ENCODE measurements at places on chromosomes 2 and 18.
A peak's percentile ranks its signal among the peaks of the same experiment; 100 is the strongest.

DNA sequence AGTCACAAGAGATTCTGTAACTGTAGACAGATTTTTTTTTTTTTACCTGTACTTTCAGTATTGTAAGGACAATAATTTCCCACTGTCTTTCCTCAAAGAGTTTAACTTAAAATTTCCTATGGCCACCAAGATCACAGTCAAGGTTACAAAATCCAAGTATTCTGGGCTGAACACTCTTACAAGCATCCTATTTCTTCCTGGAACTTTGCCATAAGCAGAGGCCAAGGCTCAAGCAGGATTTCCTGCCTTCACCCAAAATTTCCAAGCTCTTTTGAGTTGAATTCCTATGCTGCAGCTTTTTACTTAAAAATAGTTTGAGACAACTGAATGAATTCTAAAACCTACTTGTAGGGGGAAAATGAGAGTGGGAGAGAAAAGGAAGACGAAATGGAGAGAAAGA lies 299.4 kb downstream of the ZNF516 start:
- no peak for DNase-seq

DNA sequence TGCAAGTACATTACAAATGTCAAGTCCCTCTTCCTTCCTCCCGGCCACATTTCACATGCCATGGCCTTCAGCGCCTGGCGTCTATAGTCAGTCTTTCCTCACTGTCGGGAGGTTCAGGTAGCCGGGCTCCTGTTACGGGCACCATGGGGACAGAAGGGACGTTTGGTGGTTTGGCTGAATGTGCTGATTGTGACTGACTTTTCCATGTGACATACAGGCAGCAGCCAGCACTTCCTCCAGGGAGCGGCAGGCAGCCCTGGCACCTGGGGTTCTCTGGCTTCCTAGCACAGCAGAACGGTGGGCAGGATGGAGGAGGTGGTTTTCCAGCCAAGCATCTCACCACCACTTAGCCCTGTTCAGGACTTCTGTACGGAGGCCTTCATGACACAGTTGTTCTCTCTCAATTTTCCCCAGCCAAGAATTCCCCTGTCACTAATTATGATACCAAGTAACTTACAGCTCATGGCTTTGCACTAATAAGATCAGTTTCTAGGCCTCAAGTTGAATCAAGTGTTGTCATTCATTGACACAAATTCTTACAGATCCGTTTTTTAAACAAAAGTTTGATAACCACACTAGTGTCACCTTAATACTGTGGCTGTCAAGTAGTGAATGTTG lies 83.9 kb upstream of the REV1 start:
- DNase-seq = no peak

GRCh38 chr2:150621526-150622213 lies 134.2 kb upstream of the RND3 start:
- DNase-seq = no peak

GRCh38 chr18:54829856-54830255 lies 1.6 kb downstream of the RAB27B start:
- DNase-seq = no peak

DNA sequence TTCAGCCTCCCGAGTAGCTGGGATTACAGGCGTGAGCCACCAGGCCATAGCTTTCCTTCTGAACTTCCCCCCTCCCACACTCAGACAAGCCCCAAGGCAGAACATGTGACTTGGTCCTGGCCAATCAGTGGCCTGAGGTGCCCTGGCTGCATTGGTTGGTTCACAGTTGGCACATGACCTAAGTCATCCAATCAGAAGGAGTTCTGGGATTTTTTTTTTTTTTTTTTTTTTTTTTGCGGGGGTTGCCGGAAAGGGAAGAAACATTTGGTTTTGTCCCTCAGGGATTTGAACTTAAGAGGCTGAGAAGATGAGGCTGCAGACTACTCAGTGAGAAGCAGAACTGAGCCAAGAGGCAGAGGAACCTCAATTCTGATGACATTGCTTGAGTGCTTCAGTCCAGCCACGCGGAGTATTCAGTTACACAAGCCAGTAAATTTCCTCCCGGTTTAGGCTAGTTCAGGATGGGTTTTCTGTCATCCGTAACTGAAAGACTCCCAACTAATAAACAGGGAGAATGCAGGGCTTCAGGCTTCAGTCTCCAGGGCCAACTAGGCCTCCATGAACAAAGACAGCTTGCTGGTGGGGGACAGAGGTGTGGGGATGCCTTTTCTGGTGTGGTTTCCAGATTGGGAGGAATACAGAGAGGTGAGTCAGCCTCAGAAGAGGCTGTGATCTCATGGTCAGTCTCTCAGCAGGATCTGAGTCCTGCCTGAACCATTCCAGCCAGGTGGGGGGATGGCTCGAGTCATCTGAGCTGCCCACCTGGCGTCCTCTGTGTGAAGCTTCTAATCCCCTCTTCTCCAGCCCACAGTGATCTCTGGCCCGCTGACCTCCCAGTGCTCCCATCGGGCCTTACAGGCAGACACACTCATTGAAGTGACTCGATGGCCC lies 9.2 kb downstream of the PTMA start:
- no peak for DNase-seq

DNA sequence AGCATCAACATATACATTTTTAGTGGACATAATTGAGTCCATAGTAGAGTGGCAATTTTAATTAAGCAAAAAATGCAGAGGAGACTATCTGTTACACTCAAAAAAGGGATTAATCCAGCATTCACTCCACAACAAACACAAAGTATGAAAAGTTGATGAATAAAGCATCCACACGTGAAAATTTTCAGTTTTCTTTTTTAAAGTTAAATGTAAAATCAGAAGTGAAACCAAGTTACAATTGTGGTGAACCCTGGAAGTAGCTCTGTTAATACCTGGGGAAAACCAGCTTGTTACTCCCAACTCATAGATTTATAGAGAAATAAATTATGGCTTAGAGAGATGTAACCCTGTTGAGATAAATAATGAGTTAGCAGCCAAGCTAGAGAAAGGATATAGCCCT lies 807.8 kb downstream of the TRIB2 start:
- no peak for DNase-seq

GRCh38 chr2:149070681-149071320 lies 32.3 kb downstream of the LYPD6B start:
- DNase-seq = no peak

GRCh38 chr2:29582062-29582461 lies 339.3 kb downstream of the ALK start:
- DNase-seq = no peak

DNA sequence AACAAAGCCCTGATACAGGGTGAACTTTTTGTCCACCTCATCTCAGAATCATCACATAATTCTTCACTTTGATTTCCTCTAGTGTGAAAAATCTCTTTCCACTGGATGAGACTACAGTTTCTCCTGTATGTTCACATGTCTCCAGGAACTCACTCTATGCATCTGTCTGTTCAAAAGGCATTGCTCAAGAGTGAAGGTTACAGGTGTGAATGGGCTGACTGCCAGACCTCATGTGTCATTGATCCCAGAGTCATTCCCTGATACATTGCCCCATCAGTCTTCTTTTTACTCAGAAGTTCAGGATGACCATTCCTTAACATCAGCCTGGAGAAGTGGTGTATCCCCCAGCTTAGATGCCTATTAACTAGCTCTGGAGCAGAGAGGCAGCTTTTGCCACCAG lies 4.4 kb upstream of the DSC3 start:
- no peak for DNase-seq

GRCh38 chr2:160901613-160902012 lies 258.6 kb upstream of the TANK start:
- DNase-seq = no peak

DNA sequence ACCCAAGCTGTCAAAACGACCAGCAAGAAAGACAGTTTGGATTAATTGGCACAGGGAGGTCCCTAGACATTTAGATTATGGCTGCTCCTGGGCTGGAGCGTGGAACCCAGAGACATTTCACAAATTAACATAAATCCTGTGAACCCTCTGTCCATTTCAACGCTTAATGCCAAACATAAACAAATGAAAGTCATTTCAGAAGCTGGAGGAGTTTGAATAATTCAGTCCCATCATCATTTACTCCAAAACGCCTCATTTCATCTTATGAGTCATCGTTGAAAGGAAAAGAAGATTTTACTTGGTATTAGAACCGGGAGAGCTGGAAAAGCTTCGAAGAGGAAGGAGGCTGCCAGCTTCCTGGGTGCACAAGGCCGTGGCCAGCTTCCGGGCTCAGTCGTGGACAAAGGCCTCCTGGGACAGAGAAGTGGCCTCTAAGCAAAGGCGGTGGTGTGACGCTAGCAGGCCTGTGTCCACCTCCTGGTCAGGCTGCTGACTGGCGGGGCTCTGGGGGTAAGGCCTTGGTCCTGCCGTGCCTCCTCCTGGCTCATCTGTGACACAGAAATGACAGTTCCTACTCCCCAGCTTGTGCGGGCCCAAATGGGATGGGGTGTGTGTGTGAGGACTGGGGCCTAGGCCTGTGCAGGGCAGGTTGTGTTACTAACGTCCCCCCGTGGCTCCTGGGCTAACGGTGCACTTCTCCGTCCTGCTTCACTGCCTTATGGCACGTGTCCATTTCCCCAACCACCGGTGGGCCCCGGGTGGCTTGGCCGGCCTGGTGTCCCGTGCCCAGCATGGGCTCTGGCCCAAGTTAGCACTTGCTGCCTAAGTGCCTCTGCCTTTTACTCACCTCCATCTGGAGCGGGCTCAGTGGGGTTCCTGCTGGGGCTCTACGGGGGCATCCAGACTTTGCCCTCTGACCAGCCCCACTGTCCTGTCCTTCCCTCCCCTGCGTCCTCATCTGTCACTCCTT lies 71.6 kb downstream of the RRM2 start:
- no peak for DNase-seq

DNA sequence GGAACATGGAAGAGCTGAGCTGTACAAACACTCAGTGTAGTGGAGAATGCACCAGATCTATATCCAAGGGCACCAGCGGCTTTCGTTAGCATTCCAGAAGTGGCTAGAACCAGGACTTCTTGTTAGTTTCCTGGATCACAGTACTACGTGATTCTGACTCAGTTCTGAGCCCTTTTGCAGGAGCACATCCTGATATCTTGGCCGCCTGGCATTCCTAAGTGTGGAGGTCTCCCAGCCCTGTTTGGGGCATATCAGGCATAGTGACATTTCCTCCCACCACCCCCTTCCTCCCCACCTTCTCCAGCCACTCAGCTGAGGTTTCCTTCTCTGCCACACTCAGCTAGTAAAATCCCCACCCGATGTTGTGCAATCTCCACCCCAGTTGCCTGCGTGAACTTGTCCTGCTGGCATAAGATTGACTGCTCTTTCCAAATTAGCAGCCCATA lies 63.4 kb downstream of the BMP10 start:
- peak; percentile 25 for DNase-seq

- no peak for DNase-seq
These were observed 125.9 kb upstream of the CYRIA start for GRCh38 chr2:16791496-16791895.

DNA sequence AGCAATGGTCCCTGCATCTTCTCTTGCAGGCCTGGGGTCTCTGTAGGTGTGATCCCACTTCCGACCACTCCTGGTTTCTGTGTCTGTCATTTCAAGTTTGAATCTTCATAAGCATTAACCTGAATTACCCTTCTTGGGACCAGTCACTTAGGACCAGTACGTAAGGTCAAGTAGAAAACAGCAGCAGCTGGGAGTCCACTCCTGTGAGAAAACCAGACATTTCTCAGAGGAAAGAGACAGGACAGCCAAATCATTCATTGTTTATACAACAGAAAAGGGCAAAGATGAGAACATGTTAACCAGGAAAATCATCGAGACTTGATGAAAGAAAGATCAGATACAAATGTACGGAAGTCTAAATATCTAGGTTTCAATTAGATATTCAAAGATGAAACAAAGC lies 163.0 kb downstream of the MREG start:
- no peak for DNase-seq

GRCh38 chr18:49968644-49969309 lies 155.4 kb upstream of the ACAA2 start:
- DNase-seq = no peak

GRCh38 chr2:189601043-189601442 lies 20.5 kb upstream of the SLC40A1 start:
- no peak for DNase-seq

DNA sequence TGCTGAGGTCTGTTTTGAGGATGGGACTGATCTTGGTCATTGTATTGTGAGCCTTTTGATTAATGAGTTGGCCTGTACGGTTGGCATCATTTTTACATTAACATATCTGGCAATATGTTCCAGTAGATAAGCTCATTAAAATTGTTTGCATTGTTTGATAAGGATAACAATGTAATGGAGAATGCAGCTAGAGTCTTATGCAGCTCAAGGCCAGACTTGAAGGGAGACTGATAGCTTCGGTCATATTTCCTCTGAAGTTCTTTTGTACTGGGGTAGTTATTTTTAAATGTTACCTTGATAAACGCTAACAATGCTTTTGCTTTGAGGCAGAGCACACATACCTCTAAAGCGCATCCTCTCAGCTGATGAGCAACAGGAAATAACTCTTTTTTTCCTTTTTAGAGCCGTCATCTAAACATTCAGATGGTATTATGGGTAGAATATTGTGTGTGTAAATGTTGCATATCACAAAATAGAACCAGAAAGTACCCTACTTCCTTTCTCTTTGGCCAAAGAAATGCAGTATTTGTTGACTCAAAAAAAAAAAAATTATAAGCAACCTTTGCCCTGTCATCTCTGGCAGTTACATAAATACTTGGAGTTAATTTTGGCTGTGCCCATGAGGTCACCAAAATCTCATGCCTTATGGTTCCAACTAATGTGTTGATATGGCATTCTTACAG lies 1.3 kb downstream of the MAPRE2 start:
- DNase-seq = no peak

- no peak for DNase-seq
These were observed 123.3 kb upstream of the TANK start for GRCh38 chr2:161036926-161037325.

- DNase-seq = no peak
These were observed 25.1 kb upstream of the SOS1 start for GRCh38 chr2:39145906-39146421.

DNA sequence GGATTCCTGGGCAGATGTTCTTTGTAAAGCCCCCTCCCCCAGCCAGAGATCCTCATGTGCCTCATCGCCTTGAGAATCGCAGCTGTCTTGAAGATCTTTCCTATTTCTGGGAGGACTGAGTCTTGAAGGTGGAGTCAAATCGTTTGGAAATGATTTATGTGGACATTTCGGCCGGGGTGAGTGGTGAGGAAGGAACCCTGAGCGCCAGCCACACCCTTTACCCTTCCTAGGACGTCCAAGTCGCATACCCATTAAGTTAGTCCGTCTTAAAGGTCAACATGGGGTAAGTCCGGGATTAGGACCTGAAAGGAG lies 84.9 kb upstream of the ZCCHC2 start:
- DNase-seq = no peak

DNA sequence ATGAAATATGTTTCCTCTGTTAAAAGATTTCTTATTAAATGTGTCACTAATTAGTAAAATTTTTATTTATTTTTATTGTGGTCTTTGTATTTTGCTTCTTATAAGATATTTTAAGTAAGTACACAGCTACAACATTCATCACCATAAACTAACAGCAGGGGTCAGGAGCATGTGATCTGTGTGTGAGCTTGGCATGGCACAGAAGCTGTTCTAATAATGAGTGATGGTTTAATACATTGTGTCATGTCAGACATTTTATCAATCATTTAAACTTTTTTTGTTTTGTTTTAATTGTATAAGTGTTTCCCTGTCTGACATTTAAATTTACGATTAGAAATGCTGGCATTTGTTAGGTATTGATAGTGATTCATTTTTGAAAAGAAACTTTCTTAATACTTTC lies 585.4 kb downstream of the DSC3 start:
- no peak for DNase-seq
